ENCODE measurements at places on chromosomes 1 and 21.

DNA sequence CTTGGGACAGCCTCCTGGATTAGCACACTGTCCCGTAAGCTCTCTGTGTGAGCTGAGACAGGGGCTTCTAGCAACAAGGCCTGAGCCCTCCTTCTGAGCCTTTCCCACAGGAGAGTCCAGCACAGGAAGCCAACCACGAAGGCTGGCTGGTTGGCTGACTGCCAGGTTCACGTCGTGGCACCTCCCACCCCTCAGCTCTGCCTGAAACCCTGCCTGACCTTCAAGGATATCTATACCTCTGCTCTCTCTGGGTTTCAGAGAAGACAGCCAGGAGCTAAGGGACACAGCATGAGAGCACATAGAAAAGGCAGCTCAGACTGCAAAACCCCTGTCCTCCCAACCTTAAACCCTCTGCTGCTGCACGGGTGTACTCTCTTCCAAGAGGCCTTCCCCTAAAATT, 13.9 kb downstream of the DLGAP3 start:
- DNase-seq, result no peak

DNA sequence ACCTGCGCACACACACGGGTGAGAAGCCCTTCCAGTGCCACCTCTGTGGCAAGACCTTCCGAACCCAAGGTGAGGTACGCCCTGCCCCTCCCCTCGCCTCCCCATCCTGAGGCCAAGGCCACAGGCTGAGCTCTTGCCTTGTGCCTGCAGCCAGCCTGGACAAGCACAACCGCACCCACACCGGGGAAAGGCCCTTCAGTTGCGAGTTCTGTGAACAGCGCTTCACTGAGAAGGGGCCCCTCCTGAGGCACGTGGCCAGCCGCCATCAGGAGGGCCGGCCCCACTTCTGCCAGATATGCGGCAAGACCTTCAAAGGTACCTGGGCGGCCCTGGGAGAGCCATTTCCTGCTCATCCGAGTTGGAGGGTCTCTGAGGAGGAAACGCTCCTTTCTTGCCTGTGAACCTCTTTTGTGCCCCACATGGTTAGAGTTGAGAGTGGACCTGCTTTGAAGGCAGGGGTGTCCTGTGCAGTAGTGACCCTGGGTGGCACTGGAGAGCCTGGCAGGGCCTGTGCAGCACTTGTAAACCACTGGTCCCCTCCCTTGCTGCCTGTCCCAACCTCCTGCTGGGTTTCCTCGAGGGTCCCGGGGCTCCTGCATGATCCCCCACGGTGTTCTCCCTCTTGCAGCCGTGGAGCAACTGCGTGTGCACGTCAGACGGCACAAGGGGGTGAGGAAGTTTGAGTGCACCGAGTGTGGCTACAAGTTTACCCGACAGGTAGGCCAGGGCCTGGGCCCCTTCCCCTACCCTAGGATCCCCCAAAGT, 8.5 kb downstream of the ZBTB48 start:
- no peak for DNase-seq

DNA sequence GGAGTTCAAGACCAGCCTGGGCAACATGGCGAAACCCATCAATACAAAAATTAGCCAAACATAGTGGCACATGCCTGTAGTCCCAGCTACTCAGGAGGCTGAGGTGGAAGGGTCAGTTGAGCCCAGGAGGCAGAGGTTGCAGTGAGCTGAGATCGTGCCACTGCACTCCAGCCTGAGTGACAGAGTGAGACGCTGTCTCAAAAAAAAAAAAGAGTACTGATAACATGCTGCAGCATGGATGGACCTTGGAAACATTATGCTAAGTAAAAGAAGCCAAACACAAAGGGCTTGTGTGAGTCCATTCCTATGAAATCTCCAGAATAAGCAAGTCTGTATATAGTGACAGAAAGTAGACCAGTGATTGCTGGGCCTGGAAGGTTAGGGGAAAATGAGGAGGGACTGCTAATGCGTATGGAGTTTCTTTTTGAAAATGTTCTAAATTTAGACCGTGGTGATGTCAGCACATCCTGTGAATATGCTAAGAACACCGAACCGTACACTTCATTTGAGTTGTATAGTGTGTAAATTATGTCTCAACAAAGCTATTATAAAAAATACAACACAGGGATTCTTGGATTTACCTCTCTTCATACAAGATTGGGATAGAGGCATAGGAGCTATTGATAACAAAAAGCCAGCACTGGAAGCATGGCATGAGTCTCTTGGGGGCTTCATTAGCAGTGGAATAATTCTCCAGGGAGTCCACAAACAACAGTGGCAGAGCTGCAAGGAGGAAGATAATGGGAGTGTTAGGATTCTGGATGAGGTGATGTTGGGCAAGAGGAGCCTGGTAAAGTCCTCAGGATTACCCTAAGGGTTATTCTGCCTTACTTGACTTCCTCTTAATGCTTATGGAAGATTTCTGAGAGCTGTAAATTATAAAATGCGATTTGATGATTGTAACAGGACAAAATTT, 73.5 kb downstream of the TTC3 start:
- DNase-seq, result no peak

DNA sequence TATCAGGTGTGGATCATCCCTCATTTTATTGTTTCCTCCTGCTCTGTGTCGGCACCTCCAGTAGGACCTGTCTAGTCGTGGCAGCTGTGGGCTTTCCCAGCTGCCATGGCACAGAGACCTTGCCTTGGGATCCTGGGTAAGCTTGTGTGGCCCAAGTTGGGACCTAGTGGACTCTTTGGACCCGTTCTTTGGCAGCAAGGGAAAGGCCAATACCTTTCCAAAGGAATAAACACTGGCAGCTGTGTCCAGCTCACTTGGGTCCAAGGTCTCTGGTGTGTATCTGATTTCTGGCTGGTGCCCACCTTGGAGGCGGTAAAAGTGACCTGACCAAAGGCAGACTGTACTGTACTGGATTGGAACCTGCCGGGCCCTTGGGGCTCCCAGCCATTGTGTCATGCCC, 21.8 kb downstream of the DIP2A start:
- no peak for DNase-seq

- DNase-seq, result no peak
Measured at GRCh38 chr1:210618369-210618768, 289.7 kb downstream of the HHAT start.

DNA sequence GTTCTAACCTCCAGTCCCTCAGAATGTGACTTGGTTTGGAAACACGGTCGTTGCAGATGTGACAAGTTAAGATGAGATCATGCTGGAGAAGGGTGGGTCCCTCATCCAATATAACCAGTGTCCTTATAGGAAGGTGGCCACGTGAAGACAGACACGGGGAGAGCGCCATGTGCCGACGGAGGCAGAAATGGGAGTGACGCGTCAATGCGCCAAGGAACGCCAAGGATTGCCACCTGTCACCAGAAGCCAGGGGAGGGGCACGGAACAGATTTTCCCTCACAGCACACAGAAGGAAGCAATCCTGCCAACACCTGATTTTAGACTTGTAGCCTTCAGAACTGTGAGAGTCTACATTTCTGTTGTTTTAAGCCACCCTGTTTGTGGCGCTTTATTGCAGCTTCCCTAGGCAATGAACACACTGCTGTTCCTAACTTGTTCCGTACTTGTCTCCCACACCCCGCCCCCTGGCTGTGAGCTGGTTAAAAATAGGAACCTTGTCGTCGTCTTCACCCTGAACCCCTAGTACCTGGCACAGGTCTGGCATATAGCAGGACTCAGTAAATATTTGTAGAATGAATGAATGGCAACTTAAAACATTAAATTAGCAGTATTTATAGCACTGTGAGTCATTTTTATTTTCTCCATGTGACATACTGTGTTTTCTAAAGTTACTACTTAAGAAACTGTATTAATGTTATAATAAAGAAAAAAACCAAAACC, 14.2 kb downstream of the RIMS3 start:
- DNase-seq, result no peak

DNA sequence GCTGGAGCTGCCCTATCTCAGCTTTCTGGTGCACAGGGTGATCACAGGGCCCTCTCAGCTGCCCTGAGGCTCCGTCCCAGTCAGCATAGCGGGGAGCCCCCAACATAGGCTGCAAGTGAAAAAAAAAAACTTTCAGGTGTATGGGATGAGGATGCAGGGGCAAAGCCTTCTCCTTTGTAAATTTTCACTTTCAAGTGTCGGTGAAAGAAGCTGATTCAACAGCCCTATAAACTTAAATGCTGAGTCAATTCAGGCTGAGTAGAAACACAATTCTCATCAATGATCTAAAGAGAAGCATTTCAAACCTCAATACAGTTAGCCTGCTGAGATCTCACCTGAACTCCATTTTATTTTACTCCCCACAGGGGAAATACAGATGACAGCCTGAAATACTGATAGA, 171.2 kb downstream of the SEC16B start:
- no peak for DNase-seq
